Activated CD8-positive, alpha-beta T cell treated with anti-CD3 and anti-CD28 coated beads for 36 hours (primary cell): ENCODE measurements at places on chromosomes 4 and X.

DNA sequence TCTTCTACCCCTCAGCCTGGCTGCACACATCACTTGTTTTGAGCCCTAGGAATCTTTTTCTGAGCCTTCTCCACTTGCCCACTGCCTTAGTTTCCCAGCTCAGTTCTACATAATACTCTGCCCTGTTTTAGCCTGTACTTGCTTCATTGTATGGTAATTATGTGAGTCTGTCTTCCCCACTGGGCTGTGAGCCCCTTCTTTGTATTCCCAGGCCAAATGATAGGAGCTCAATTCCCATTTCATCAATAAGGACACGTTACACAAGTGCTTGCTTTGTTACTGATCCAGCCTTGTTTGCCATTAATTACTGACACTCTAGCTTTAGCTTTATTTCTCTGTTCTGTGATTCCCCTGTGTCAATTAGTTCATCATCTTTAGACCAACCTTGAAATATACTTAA is 28.1 kb downstream of the KIT start:
- no peaks in the 10 kb centered on the region for H3K36me3 ChIP-seq
- H3K27ac ChIP-seq, result no peak overlapping the region
- DNase-seq, result no peak

DNA sequence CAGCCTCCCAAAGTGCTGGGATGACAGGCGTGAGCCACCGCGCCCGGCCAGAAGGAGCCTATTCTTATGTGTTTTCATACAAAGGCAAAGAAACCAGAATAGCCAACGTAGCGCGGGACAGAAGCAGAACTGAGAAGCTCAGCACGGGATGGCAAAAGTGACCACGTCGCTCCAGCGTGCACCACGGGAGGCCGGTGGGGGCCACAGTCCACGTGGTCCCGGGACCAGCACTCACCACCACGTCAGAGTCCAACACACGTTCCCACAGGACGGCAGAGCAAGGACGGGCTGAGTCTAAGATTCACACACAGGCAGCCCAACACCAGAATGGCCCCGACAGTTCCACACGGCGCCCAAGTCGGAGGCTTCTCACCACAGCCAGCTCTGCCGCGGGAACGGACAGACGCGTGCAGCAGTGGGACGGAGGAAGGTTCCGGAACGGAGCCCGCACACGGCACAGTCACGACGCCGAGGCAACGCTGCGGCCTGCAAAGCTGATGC is 18.8 kb upstream of the GTPBP6 start:
- H3K4me1 ChIP-seq, result no peaks in the 10 kb centered on the region
- no peak for DNase-seq
- no peak overlapping the region for H3K4me3 ChIP-seq
- peaks cover 27% of the 10 kb centered on the region for H3K36me3 ChIP-seq

DNA sequence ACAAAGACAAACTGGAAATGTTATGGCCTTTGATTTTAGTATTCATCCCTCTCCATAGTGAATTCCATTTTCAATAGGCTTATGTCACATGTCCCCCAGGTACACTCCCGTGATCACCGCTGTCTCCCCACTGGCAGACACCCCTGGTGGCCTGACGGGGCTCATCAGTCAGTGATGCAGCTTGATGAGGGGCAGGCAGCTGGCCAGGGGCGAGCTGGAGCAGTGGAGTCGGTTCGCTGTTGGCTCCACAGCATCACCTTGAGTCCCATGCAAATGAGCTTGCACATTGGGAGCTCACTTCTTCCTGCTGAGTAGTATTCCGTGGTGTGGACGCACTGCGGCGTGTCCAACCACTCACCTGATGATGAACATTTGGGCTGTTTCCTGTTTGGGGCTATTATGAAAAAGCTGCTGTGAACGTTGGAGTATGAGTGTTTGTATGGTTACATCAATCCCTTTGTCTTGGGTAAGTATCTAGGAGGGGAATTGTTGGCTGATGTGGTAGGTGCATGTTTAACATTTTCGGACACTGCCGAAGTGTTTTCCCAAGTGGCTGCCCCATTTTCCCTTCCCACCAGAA is 5.2 kb downstream of the TREX2 start:
- no peak overlapping the region for H3K27ac ChIP-seq
- no peak for DNase-seq
- H3K4me3 ChIP-seq, result no peak overlapping the region
- no peaks in the 10 kb centered on the region for H3K4me1 ChIP-seq

- H3K27ac ChIP-seq, result no peak overlapping the region
- H3K4me3 ChIP-seq, result no peak overlapping the region
- H3K36me3 ChIP-seq, result no peaks in the 10 kb centered on the region
- H3K4me1 ChIP-seq, result no peaks in the 10 kb centered on the region
These were observed 164.0 kb downstream of the PRKX start for GRCh38 chrX:3549411-3549911.

- peak; percentile 79 for DNase-seq
- no peak overlapping the region for H3K27ac ChIP-seq
- peaks cover 3% of the 10 kb centered on the region for H3K4me1 ChIP-seq
- no peak overlapping the region for H3K4me3 ChIP-seq
- no peaks in the 10 kb centered on the region for H3K36me3 ChIP-seq
These were observed 13.1 kb upstream of the ACOT9 start for GRCh38 chrX:23756165-23756564.

- H3K4me1 ChIP-seq, result peaks cover 16% of the 10 kb centered on the region
- H3K36me3 ChIP-seq, result no peaks in the 10 kb centered on the region
- no peaks in the 10 kb centered on the region for H3K27me3 ChIP-seq
- H3K27ac ChIP-seq, result no peak overlapping the region
- no peak overlapping the region for H3K4me3 ChIP-seq
- no peak for DNase-seq
These were observed 78.1 kb upstream of the TNIP3 start for GRCh38 chr4:121242188-121242750.

GRCh38 chr4:47203593-47203992 is 172.2 kb downstream of the GABRB1 start:
- H3K4me1 ChIP-seq, result no peaks in the 10 kb centered on the region
- no peak for DNase-seq

- no peak overlapping the region for H3K27ac ChIP-seq
- peaks cover 2% of the 10 kb centered on the region for H3K27me3 ChIP-seq
- H3K4me1 ChIP-seq, result peaks cover 5% of the 10 kb centered on the region
- H3K4me3 ChIP-seq, result no peak overlapping the region
These were observed 78.2 kb upstream of the TET2 start for GRCh38 chr4:105068516-105068915.

DNA sequence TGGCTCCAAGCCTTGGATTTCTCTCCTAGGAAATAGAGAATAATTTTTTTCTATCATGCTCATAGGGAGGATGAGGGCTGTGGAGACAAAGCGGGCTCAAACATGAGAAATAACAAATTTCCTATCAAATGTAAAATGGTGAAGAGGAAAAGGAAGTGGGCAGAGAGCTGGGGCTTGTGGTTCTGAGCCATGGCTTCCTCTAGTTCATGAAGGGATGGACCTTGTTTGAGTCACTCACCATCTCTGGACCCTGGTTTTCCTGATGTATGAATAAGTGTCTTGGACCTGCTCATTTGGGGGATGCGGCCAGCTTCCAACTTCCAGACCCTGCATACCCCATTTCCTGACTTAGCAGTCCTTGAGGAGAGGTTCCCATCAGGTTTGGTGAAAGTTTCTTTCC is 63.0 kb downstream of the MSX1 start:
- peaks cover 18% of the 10 kb centered on the region for H3K4me1 ChIP-seq
- H3K27me3 ChIP-seq, result peaks cover 11% of the 10 kb centered on the region
- no peak overlapping the region for H3K4me3 ChIP-seq
- DNase-seq, result peak; percentile 26
- no peaks in the 10 kb centered on the region for H3K36me3 ChIP-seq

DNA sequence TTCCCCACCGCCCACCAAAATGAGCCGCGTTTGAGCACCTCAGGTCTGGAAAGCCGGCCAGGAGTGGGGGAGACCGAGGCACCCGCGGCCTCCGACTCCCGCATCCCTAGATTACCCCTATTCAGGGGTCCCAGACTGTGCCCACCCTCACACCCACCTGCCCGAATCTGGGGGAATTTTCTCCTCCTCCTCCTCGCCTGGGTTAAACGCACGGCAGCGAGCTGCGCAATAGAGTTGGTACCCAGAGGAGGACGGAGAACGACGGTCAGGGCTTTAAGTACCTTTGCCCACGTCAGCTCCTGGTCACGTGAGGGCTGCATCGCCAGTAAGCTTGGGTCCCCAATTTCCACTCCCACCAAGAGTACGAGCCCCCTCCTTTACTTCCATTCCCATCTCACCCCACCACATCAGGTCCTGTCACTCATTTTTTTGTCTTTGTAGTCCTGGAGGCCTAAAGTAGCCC is at the start of gene ARMCX2:
TSS of gene ARMCX2 (minus strand) at position 250 of the 463 bp plus-strand sequence. CDS start 2,262 bp downstream, outside the sequence.
- H3K27me3 ChIP-seq, result no peaks in the 10 kb centered on the region
- no peaks in the 10 kb centered on the region for H3K36me3 ChIP-seq
- peaks cover 15% of the 10 kb centered on the region for H3K4me1 ChIP-seq
- peak; percentile 46 for DNase-seq
- H3K27ac ChIP-seq, result no peak within 1 kb of the TSS

- no peak overlapping the region for H3K4me3 ChIP-seq
- H3K4me1 ChIP-seq, result no peaks in the 10 kb centered on the region
- no peak for DNase-seq
- H3K36me3 ChIP-seq, result no peaks in the 10 kb centered on the region
- H3K27ac ChIP-seq, result no peak overlapping the region
These were observed 52.8 kb upstream of the CBR4 start for GRCh38 chr4:169062897-169063244.

- DNase-seq, result no peak
- no peak overlapping the region for H3K27ac ChIP-seq
- no peaks in the 10 kb centered on the region for H3K36me3 ChIP-seq
- no peaks in the 10 kb centered on the region for H3K27me3 ChIP-seq
- H3K4me3 ChIP-seq, result no peak overlapping the region
These were observed 160.6 kb upstream of the WDFY3 start for GRCh38 chr4:85126991-85127591.

- no peak for DNase-seq
- peaks cover 8% of the 10 kb centered on the region for H3K27me3 ChIP-seq
- peaks cover 2% of the 10 kb centered on the region for H3K4me1 ChIP-seq
- no peak within 1 kb of the TSS for H3K4me3 ChIP-seq
These were observed at the start of gene SORBS2 for GRCh38 chr4:185811509-185812364. Gene SORBS2 (minus strand): TSS chr4:185812194. CDS start chr4:185690571, 121,623 bp downstream.

DNA sequence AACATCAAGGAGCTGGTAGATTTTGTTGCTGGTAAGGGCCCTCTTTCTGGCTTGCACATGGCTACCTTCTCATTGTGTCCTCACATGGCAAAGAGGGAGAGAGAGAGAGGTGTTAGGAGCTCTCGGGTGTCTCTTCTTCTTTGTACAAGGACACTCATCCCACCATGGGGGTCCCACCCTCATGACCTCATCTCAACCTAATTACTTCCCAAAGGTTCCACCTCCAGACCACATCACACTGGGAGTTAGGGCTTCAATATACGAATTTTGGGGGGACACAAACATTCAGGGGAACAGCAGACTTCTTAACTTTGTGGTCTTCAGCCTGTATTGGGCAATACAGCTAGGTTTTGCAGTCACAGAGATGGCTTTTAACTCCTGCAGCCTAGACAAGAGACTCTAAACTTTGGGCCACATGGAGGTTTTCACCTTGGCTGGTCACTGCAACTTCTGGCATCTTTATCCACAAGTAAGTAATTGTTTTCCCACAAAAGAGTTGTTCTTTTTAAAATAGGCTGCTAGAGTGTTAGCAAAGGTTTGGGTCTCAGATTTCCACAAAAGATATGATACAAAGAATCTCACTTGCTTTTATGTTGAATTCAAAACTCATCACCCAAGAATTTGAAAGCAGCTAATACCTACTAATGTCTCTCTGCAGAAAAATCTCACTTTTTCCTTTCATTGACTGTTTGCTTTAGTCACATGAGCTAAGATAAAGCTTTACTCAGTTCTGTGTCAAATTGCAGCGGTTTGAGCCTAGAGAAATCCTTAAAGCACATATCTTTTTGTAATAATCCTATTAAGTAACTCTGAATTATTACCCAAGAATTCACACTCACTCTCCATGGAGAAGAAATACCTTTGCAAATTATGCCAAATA is 39.6 kb upstream of the BBS12 start:
- H3K27me3 ChIP-seq, result peaks cover 40% of the 10 kb centered on the region
- no peak for DNase-seq
- H3K27ac ChIP-seq, result no peak overlapping the region
- peaks cover 19% of the 10 kb centered on the region for H3K4me1 ChIP-seq
- H3K4me3 ChIP-seq, result no peak overlapping the region

- peak; percentile 75 for DNase-seq
- peaks cover 32% of the 10 kb centered on the region for H3K4me1 ChIP-seq
- H3K36me3 ChIP-seq, result peaks cover 29% of the 10 kb centered on the region
- peak within 1 kb of the TSS; percentile 92 for H3K27ac ChIP-seq
- peak within 1 kb of the TSS; percentile 91 for H3K4me3 ChIP-seq
These were observed at the start of gene SMS for GRCh38 chrX:21940356-21940829. Gene SMS (plus strand): TSS chrX:21940709. CDS start chrX:21940825, 116 bp downstream.

DNA sequence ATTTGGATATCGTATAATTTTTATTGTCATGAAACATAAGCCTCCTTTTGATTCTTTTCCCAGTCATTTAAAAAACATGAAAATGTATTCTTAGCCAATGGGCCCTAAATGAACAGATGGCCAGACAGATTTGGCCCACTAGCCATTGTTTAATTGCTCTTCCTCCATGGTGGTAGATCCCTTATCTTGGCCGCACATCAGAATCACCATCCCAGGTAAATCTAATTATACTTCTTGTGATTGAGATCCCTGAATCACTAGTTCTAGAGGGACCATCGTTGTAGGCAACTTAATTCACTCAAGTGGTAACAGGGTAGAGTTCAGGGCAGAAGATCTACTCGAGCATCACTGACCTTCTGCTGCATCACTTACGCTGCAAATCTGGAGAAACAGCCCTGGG is 24.1 kb upstream of the VCX3A start:
- H3K36me3 ChIP-seq, result no peaks in the 10 kb centered on the region
- H3K27ac ChIP-seq, result no peak overlapping the region
- DNase-seq, result no peak

GRCh38 chr4:76640353-76640910 is 205.4 kb downstream of the SHROOM3 start:
- peaks cover 13% of the 10 kb centered on the region for H3K27me3 ChIP-seq
- no peak overlapping the region for H3K4me3 ChIP-seq
- no peaks in the 10 kb centered on the region for H3K4me1 ChIP-seq
- no peak for DNase-seq
- no peak overlapping the region for H3K27ac ChIP-seq

GRCh38 chr4:34417160-34417559 is 1827.2 kb downstream of the ARAP2 start:
- H3K27ac ChIP-seq, result no peak overlapping the region
- no peak overlapping the region for H3K4me3 ChIP-seq
- H3K4me1 ChIP-seq, result no peaks in the 10 kb centered on the region
- no peak for DNase-seq
- H3K36me3 ChIP-seq, result no peaks in the 10 kb centered on the region

GRCh38 chrX:70169281-70169680 is 8.0 kb upstream of the DGAT2L6 start:
- no peak overlapping the region for H3K4me3 ChIP-seq
- no peak for DNase-seq
- H3K36me3 ChIP-seq, result peaks cover 13% of the 10 kb centered on the region
- H3K27me3 ChIP-seq, result no peaks in the 10 kb centered on the region
- H3K4me1 ChIP-seq, result peaks cover 8% of the 10 kb centered on the region
- H3K27ac ChIP-seq, result no peak overlapping the region

DNA sequence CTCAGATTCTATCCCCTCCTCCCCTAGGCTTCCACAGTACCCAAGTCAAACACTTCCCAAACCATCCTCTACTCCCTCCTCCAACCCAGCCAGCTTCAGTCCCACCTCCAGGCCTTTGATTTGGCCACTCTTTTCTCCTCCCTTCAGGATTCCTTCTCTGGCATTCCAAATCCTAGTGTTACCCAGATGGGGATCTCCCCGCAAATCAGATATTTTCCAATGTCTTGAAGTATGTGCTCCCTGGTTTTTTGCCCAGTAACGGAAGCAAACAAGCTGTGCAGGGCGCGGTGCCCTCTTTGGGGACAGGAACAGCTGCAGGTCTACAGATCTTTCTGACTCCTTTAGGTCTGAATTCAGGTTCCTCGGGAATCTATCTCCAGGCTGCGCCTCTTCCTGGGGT is 2.2 kb upstream of the SYN1 start:
- no peak overlapping the region for H3K27ac ChIP-seq
- no peak overlapping the region for H3K4me3 ChIP-seq
- peaks cover 5% of the 10 kb centered on the region for H3K36me3 ChIP-seq
- H3K4me1 ChIP-seq, result peaks cover 14% of the 10 kb centered on the region
- H3K27me3 ChIP-seq, result peaks cover 7% of the 10 kb centered on the region
